ENCODE measurements at places on chromosomes 2 and 18. TPM values are rescaled to one million over a fixed set of nuclear protein-coding genes. Genes with fewer than 3 reads are reported as not detected.
A peak's percentile ranks its signal among the peaks of the same experiment; 100 is the strongest.

- peak; percentile 81 for DNase-seq
- H3K36me3 ChIP-seq = no peaks in the 10 kb centered on the region
- H3K27me3 ChIP-seq = no peaks in the 10 kb centered on the region
Observed at GRCh38 chr2:85584354-85584856, at the start of gene VAMP5. Gene VAMP5, plus strand, starts transcription at chr2:85584431. Its CDS starts 60 bp downstream, at chr2:85584491.

- H3K27ac ChIP-seq = no peak overlapping the region
- no peaks in the 10 kb centered on the region for H3K4me1 ChIP-seq
- H3K4me3 ChIP-seq = no peak overlapping the region
- H3K27me3 ChIP-seq = no peaks in the 10 kb centered on the region
Observed at GRCh38 chr2:58289029-58289428, 47.9 kb upstream of the FANCL start.

- no peak overlapping the region for H3K4me3 ChIP-seq
- H3K4me1 ChIP-seq = no peaks in the 10 kb centered on the region
- no peaks in the 10 kb centered on the region for H3K27me3 ChIP-seq
- no peak overlapping the region for H3K27ac ChIP-seq
Observed at GRCh38 chr2:7502336-7502735, 585.1 kb downstream of the RNF144A start.

Gene PCARE
- polyA plus RNA-seq = 0.06 TPM

Gene CMPK2
- 2.4 TPM for polyA plus RNA-seq

Measured in stomach (tissue), 19 donors.